Renal pelvis (tissue), 12 donors: ENCODE measurements at places on chromosomes 12 and 14. TPM values are rescaled to one million over a fixed set of nuclear protein-coding genes. Genes with fewer than 3 reads are reported as not detected.

DNA sequence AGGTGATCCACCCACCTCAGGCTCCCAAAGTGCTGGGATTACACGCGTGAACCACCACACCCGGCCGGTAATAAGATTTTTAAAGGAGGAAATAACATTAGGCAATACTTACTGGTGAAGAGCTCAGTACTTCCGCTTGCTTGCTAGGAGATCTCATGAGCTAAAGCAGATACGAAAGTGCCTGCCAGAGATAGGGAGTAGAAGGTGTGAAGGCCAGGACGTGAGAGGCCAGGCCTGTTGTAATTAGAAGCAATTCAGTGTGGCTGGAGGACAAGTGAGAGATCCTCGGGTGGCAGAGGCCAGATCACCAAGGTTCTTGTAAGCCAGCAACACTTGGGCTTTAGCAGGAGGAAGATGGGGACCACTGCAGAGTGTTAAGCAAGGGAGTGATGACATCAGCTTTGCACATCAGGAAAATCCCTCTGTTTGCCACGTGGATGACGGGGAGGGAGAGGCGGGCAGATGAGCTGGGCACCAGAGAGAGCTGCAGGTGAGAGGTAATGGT, 7.6 kb downstream of the TECPR2 start:
- no peak for DNase-seq

GRCh38 chr14:53470351-53471043, 317.4 kb upstream of the DDHD1 start:
- no peak for DNase-seq

DNA sequence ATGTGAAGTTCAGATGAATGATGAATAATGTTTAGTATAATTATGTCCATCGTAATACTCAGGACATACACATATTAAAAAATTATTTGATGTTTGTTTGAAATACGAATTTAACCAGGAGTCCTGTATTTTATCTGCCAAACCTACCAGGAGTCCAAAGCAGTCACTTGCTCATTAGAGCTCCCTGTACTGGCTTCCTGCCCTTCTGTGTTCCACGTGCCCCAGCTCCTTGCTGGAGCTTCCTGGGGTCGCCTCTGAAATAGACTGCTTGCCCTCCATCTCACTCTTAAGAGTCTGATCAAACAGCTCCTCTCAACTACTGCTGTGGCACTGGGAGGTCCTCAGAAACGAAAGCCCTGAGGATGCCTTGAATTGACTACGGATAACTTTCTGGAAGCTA, 87.3 kb upstream of the DHRS4 start:
- no peak for DNase-seq

DNA sequence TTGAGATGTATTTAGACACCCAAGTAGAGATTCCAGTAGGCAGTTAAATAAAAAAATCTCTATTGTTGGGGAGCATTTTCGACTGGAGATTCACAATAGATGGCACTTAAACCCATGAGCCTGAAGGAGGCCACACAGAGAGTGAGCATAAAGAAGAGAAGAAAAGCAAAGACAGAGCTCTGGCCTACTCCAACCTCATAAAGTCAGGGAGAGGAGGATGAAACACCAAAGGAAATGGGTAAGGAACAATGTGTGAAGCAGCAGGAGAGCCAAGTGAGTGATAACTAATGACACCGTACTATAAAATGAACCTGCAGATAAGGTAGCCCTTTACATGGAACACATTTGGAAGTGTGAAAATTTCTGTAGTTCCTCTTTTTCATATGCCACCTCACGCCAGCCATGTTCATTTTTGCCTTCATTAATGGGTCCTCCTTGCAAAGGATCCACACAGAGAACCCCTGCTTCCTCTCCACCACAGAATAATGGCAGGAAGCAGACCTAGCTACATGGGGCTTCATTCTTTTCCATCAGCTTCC, 150.0 kb upstream of the SYT10 start:
- no peak for DNase-seq

DNA sequence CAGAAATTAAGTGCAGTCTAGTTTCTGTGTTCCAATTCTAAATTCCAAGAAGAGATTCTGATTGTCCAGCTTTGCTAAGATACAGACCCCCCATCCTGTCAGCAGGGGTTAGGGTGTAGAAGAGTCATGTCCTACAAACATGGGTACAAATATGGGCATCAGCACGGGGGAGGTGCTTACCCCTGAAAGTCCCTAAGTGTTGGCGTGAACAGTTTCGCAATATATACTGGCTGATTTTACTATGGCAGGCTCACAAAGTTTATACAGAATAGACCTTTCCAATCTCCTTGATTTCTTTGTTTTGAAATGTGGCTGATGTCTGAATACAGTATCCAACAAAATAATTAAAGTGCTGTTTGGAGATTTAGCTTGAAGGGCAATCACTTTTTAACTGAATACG, 71.6 kb upstream of the PPM1H start:
- no peak for DNase-seq

GRCh38 chr14:100549834-100550625, 37.2 kb downstream of the BEGAIN start:
- no peak for DNase-seq

DNA sequence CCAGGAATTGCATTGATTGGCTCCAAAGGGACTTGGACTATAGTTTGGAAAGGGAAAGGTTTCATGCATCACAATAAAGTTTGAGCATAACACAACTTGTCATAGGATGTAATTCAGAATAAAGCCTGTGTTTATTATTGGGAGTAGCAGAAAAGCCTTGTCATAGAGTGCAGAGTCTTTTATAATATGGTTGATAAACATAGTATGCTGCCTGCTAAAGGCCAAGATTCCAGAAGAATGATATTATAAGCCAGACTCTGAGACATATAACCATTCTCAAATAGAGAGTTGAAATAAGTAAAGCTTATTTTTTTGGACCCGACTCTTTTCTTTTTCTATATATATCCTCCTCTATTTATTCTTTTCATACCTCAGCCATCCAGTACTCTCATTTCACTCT, 207.3 kb downstream of the LRIG3 start:
- no peak for DNase-seq

Gene DNAJC22
- 25.4 TPM for polyA plus RNA-seq

Gene FSCB
- not detected for polyA plus RNA-seq
